Fibroblast of the aortic adventitia (primary cell): ENCODE measurements at places on chromosomes 12 and 14.
A peak's percentile ranks its signal among the peaks of the same experiment; 100 is the strongest.

DNA sequence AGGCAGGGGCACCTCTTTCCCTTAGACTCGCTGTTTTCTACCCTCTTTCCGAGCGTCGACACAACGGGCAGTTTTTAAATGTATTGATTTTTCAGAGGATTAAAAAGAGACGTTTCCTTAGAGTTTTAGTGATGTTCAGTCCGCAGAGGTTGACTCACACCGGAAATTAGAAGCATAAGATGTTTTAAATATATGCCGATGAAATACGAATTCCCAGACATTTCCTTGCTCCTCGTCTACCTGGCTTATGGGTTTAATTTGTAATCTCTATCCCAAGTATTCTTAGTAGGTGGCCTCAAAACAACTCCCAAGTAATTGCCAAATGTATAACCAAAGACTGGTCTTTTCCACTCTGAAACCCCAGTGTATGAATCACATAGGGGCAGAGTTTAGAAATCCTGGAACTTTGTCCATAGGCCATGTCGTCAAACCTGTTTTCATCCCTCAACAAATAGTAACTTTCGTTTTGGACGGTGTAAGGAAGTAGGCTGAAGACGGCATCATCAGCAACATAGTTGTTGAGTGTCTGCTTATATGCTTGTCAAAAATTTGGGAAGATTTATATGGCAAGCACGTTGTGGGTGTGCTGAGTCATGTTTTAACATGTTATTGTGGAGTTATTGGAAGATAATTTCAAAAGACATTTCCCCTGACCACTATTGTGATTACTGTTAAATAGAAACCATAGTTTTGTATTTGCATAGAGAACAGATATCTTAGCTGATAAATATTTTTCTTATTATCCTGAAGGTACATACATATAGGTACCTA is 824 bp downstream of the TBK1 start:
- DNase-seq, result peak; percentile 91

- peak; percentile 58 for DNase-seq
These were observed 33.6 kb downstream of the SSH1 start for GRCh38 chr12:108823804-108824203.

- no peak for DNase-seq
These were observed 131.9 kb upstream of the CPM start for GRCh38 chr12:69064734-69065443.

DNA sequence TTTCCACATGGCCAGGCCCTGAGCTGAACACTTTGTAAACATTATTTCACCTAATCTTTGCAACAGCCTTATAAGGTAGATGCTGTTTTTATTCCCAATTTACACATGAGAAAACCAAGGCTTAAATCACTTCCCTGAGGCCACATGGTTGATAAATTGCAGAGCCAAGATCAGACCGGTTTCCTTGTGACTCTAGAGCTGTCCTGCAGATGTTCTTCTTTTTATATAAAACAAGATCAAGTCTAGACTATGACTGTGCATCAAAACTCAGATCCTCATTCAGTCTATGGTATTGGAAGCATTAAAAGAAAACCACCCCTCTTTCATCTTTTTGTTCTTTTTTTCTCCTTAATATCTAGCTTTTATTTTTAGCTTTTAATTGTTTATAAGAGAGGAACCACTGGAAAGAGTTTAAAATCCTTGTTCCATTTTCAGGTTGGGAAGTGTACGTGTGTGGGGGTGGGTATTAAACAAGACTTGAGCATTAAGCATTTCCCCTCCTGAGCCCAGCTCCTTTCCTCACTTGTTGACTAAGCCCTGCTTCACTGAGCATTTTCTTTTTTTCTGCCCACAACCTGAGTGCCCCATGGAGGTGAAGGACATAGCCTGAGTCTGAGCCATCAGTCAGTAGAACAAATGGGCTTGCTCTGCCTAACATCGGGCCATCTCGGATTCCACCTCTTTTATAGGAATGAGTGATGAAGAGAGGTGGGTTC is 45.4 kb downstream of the GPATCH2L start:
- no peak for DNase-seq

DNA sequence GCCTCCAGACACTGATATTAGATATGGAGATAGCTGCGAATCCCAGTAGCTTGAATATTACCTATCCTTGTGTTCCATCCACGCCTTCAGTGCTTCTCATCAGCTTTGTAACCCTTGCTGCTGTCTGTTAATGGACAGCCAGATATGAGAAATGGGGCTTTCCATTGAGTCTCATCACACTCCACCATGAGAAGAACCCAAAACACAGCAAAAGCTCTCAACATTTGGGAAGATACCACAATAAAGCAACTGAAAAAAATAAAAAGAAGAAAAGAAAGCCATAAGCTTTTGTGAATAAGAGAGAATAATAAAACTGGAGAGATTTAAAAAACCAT is 225.4 kb downstream of the GALC start:
- no peak for DNase-seq

DNA sequence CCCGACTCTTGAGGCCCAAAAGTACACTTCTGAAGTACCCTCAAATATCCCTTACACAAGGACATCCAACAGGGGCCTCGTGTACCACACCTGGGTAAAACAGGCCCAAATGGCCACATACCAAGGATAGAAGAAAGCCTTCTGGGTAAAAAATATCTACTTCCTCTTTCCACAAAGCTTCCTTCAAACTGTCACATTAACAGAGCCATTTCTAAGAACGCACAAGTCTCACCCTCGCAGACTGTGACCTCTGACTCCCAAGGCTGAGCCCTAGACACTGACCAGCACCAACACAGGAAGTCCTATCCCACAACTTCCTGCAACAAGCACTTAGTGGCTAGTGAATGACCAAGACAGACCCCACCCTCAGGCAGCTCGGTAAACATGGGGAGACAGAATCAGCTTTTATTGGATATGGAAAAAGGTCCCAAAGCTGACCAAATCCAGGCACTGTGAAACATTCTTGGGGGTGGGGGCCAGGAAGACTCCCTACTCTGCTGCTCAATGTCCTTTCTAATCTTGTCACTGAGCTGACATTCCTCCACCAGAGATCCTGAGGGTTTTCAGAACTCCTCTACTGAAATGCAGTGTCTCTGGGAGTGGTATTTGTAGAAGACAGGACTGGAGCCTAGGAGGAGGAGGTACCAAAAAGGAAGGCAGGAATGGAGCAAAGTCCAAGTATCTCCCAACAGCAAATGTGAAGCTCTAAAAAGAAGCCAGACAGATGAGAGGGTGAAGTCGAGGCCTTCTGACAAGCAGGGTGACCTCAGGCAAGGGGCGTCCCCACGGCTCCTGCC is 15.9 kb downstream of the KCTD10 start:
- DNase-seq, result peak; percentile 30

DNA sequence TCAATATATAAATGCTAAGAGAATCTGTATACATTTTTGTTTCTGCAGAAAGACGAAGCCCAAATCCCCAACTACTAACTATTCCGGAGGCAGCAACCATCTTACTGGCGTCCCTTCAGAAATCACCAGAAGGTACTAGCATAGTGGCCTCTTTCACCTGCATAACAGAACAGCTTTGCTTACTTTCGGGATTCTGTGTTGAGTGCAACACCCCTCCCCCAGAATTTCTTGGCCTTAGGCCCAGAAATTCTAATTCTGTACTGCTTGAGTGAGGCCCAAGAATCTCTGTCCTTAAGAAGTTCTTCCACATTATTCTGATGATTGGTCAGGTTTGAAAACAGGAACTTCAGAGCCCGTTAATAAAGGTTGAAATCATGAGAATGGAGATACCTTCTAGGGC is 2.9 kb downstream of the SPX start:
- no peak for DNase-seq

- peak; percentile 71 for DNase-seq
These were observed 38.2 kb downstream of the EVL start for GRCh38 chr14:100103250-100104005.

GRCh38 chr12:13028825-13029570 is 15.2 kb upstream of the FAM234B start:
- DNase-seq, result no peak

DNA sequence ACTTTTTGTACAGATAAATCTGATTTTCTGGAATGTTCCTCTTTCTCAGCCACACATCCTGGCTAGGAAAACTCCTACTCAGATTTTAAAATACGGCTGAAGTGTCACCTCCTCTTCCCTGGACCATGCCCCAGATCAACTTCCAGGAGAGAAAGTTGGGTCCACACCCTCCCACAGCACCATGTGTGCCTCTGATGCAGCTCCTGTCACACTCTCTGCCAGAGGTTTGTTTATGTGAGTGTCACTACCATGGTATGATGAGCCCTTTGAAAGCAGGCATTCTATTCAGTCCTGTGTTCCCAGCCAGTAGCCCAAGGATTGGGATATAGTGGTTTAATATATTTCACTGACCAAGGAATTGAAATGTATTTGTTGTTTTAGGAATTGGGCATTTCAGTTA is 287.2 kb upstream of the ATP2B1 start:
- DNase-seq, result no peak

DNA sequence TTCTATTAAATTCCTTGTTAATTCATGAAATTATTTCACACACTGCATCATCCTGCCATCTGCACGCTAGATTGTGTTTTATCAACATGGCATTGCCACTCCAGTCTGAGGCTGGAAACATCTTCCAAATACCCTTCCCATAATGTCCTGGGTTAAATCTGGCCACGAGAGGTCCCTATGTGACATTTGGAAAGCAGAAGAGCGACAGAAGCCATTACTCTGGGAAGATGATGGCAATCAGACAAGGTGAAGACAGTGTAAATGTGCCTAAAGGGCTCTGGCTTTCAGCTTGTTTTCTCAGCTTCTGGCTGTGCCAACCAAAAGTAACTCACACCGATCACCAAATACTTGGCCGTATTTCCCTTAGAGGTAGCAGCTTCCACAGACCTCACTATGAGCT is 144.8 kb downstream of the CAPZA3 start:
- no peak for DNase-seq

- no peak for DNase-seq
These were observed 53.9 kb downstream of the ZC3H14 start for GRCh38 chr14:88616697-88617096.

DNA sequence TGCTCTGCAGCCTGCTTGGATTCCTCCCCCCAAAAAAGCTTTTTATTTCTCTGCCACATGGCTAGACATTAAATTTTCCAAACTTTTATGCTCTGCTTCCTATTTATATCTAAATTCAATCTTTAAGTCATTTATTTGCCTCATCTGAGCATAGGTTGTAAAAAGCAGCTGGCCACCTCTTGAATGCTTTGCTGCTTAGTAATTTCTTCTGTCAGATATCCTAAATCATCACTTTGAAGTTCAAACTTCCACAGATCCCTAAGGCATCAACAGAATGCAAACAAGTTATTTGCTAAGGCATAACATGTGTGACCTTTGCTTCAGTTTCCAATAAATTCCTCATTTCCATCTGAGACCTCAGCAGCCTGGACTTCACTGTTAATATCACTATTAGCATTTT is 209.6 kb downstream of the FSCB start:
- no peak for DNase-seq

DNA sequence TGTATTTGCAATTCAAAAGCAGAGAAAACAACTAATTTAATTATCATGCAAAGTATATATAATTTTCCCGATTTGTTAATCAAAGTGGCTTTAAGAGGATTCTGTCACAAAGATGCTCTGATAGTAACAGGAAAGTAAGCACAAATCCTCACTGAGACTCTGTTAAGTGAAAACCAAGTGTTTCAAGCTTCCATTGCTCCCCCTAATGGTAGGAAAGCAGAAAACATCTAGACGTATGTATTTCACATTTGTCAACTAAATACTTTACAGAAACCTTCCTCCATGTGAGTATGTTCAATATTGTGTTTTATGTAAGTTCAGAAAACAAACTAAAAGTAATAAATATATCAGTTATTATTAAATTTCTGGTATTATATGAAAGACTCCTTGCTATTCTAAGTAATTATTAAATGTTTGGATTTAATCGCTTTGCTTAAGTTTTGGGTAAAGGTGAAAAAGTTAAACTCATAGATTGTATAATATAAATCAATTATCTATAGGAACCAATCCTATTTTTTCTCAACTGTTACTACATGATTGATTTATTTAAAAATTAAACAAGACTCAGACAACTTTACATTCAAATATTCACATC is 1.5 kb upstream of the NTS start:
- peak; percentile 80 for DNase-seq

GRCh38 chr12:3041558-3042164 is 35.5 kb upstream of the TSPAN9 start:
- DNase-seq, result peak; percentile 71

GRCh38 chr12:54384591-54385041 is at the start of gene ZNF385A:
ZNF385A (minus strand) TSS chr12:54384733; CDS start chr12:54384514, 219 bp downstream.
- no peak for DNase-seq

DNA sequence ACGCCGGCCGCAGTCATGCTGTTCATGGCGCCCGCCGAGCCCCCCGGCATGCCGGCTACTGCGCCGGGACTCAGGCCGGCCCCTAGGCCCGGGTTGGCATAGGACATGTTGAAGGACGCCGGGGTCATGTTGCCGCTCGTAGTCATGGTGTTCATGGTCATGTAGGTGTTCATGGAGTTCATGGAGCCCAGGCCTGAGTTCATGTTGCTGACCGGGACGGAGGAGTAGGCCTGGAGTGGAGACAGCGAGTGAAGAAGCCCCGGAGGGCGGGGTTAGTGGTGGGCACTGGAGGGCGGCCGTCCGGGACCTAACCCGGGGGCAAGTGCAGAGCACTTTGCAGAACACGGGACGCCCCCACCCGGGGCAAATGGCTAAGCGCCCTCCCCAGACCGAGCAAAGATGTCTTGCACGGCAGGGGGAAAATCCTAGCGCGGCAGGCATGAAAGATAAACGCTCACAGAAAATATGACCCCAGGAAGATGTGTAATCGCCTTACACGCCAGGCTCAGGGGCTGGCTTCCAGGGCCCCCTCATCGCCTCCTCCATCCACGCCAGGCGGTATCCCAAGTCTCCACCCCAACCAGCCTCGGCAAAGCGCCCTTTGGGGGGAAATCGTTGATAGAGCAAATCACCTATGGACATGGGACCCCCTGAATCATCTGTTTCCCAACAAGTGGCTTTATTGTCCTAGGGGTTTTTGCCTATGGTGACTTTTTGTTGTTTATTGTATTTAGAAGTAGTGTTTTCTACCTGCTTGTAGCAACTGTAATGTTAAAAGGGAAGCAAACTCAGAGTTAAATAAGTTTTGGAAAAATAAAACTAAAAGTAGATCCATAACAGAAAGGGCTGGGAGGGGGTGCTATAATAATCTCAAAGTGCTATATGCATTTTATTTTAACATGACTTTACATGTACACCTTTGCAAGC is 2.3 kb downstream of the FOXA1 start:
- no peak for DNase-seq

DNA sequence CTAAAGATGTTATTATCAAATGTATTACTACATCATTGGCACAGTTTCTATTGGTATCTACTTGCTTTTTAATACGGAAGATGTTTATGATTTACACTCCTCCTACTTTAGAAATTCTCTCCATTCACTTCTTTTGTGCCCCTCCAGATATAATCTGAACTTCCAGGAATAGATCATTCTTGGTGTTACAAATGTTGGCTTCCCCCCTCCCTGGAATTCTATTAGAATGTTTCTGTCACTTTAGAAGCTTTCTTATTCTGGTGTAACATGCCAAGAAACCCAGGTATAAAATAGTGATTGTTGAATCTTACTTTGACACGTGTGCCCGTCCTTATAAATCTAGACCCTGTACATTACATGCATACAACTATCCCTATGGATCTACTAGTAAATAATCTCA is 1.2 kb upstream of the WDR20 start:
- no peak for DNase-seq

GRCh38 chr14:60632257-60632656 is 17.0 kb downstream of the SIX1 start:
- no peak for DNase-seq

- no peak for DNase-seq
These were observed 1338.8 kb upstream of the SEL1L start for GRCh38 chr14:82872494-82872893.

GRCh38 chr14:24086193-24086955 is 7.7 kb upstream of the PCK2 start:
- DNase-seq, result no peak
